ENCODE measurements at places on chromosomes 5 and 9. TPM values are rescaled to one million over a fixed set of nuclear protein-coding genes. Genes with fewer than 3 reads are reported as not detected.

OCLN gene
- total RNA-seq = 0.66 TPM

FAM221B gene
- not detected for total RNA-seq

DPYSL3 gene
- 118 TPM for total RNA-seq

HTR4 gene
- total RNA-seq = 5.7 TPM

ATP10B gene
- not detected for total RNA-seq

IL4 gene
- total RNA-seq = not detected

LCN6 gene
- not detected for total RNA-seq

PTGES gene
- total RNA-seq = 4.4 TPM

TCF7 gene
- total RNA-seq = 2.8 TPM

TICAM2 gene
- 3.3 TPM for total RNA-seq

GABRA6 gene
- total RNA-seq = not detected

BRINP1 gene
- total RNA-seq = 0.56 TPM

FCN2 gene
- not detected for total RNA-seq

BAAT gene
- not detected for total RNA-seq

SLC6A19 gene
- total RNA-seq = not detected

TLX3 gene
- not detected for total RNA-seq

TMEM171 gene
- total RNA-seq = 1.2 TPM

PCDHB14 gene
- 1.1 TPM for total RNA-seq

GCNT1 gene
- 44.9 TPM for total RNA-seq

PCDHA13 gene
- 0.19 TPM for total RNA-seq

BRD3OS gene
- 17.6 TPM for total RNA-seq

RANBP17 gene
- total RNA-seq = 11.2 TPM

PHYHD1 gene
- total RNA-seq = 5.7 TPM

ADAMTSL1 gene
- 115 TPM for total RNA-seq

SH3PXD2B gene
- 25.5 TPM for total RNA-seq

TMC1 gene
- total RNA-seq = 0.93 TPM

SPINK6 gene
- total RNA-seq = not detected

ARL14EPL gene
- total RNA-seq = not detected

TRIM41 gene
- total RNA-seq = 19.9 TPM

RGMB gene
- 30.3 TPM for total RNA-seq

CRHBP gene
- total RNA-seq = 0.13 TPM

IFNB1 gene
- total RNA-seq = not detected

KIF20A gene
- total RNA-seq = 69.1 TPM

TAF11L13 gene
- not detected for total RNA-seq

DPH7 gene
- 16.4 TPM for total RNA-seq

NR5A1 gene
- not detected for total RNA-seq

INSL4 gene
- total RNA-seq = under 0.01 TPM

PPP2R2B gene
- total RNA-seq = 0.79 TPM

PCA3 gene
- 0.26 TPM for total RNA-seq

IL33 gene
- total RNA-seq = 180 TPM

Data from aortic smooth muscle cell (primary cell).